ENCODE measurements at places on chromosomes 1 and 21. TPM values are rescaled to one million over a fixed set of nuclear protein-coding genes. Genes with fewer than 3 reads are reported as not detected.

Gene GSTM5
- total RNA-seq: 0.50 TPM

Gene PTPRC
- 499 TPM for total RNA-seq

Gene FAM110D
- not detected for total RNA-seq

Gene DYRK1A
- 58.7 TPM for total RNA-seq

Gene KIF26B
- total RNA-seq: 0.16 TPM

Gene SLC9C2
- not detected for total RNA-seq

Gene KCNT2
- total RNA-seq: not detected

Gene PFKFB2
- 4.3 TPM for total RNA-seq

Gene C1orf210
- not detected for total RNA-seq

Gene SLC22A15
- 0.07 TPM for total RNA-seq

Gene OR2L2
- total RNA-seq: not detected

Gene PDZK1IP1
- not detected for total RNA-seq

DNA sequence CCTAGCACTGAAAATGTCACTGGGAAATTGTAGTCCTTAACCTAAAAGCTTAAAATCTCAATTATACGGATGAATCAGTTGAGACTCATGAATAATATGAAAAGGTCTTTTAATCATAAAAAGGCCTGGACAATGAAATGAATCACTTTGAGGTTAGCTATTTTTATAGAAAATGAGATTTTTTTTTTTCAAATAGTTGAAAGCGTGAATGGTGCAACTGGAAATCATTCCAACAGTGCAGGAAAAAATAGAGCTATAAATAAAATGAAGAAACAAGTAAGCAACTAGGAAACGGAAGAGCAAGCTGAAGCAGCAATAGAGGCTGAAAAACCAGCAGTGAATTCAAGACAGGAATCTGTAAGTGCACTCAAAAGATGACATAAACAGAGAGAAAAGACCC lies 142.9 kb downstream of the BACH1 start:
- no peak for DNase-seq

DNA sequence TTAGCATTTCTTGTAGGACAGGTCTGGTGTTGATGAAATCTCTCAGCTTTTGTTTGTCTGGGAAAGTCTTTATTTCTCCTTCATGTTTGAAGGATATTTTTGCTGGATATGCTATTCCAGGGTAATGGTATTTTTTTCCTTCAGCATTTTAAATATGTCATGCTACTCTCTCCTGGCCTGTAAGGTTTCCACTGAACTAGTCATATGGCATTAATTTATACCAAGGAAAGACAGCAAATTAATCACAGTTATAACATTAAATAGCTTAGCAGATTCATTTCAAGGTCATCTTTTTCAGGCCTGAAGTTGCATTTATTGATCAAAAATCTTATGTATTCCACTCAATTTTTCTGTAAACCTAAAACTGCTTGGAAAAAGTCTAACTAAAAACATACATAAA lies 54.9 kb downstream of the AK5 start:
- no peak for DNase-seq

DNA sequence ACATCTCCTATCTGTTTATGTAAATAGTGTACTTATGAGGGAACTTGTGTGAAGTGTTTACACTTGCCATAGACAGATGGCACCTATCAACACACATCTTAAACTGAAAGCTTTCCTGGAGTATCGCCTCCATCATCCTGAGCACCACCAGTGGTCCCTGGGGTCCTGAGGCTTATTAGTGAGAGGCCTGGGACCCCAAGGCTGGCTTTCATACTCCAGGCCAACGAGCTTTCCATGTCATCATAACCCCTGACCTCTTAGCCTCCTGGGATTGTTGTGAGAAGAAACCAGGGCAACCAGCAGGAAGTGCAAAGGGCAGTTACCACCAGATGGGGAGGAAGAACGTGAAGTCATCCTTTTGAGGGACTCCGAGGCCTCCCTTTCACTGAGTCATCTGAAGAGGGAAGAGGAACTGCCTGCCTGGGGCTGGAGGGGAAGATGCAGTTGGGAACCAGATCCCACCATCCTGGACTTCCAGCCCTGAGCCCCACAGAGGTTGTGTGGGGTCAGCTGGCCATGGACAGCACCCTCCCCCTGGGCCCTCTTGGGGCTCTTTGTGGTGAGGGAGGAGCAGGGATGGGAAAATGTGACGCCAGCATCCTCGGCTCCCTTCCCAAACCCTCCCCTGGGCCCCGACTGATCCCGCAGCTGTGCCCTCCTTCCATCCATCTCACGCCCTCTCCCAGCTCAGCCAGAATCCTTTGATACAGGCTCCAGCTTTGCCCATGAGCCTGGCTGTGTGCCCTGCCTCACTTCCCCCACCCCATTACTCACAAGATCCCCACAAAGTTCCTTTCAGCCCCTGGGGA lies 5.8 kb downstream of the INKA2 start:
- DNase-seq: no peak

GRCh38 chr1:19960591-19960990 lies 18.8 kb downstream of the PLA2G2A start:
- no peak for DNase-seq

DNA sequence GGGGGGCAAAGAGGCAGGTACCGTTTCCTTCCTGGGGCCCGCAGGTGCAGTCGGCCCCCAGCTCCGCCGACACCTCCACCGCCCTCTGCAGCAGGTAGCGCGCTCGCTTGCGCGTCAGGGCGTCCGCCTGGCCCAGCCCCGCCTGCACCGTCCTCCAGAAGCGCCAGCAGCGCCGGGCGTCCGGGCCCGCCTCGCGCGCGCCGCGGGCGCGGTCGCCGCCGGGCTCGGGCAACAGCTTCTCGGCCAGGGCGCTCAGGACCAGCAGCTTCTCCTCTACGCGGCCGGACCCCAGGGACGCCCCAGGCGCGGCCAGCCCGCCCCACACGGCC lies 863 bp downstream of the TARBP1 start:
- peak; percentile 76 for DNase-seq

DNA sequence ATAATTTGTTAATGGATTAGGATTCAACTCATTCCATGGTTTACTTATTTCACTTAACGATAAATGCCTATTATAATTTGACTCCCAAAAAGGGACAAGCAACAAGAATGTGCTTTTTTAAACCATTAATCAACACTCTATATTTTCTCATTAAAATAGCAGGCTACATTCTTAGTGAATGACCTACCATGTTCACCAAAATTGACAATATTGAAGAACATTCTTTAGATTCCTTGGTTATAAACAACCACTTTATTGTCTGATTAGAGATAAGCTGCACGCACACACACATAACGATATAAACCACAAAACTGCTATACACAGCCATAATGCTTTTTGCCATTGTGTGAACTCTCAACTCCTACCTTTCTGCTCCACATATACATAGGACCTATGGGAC lies 75.4 kb upstream of the LRRC7 start:
- DNase-seq: no peak

- DNase-seq: peak; percentile 63
Measured at GRCh38 chr1:198641501-198641900, 2.7 kb downstream of the PTPRC start.

GRCh38 chr1:224759681-224760091 lies 143.6 kb downstream of the CNIH3 start:
- no peak for DNase-seq

- no peak for DNase-seq
Measured at GRCh38 chr1:16352842-16353535, 709 bp upstream of the FBXO42 start.

- no peak for DNase-seq
Measured at GRCh38 chr1:36570006-36570405, 87.3 kb upstream of the CSF3R start.

DNA sequence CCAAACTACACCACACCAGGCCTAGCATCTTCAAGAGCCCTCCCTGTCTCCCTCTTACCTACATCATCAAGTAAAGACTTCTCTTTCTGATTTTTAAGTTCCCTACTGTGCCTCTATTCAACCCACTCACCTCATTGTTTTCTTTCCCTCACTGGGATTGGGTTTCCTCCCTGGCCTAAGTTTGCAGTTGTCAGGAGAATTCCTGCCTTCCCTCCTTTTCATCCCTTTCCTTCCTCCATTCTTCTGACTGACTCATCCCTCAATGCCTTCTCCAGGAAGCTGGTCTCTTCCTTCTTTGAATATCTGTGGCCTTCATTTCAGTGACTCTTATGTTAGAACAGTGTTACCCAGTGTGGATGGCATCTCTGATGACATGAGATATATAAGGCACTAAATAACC lies 139.9 kb upstream of the KIAA0040 start:
- no peak for DNase-seq

- no peak for DNase-seq
Measured at GRCh38 chr21:15053500-15053899, 11.3 kb downstream of the NRIP1 start.

GRCh38 chr1:196538473-196538872 lies 69.8 kb downstream of the KCNT2 start:
- no peak for DNase-seq

GRCh38 chr1:213658457-213658856 lies 329.3 kb upstream of the PROX1 start:
- no peak for DNase-seq

- no peak for DNase-seq
Measured at GRCh38 chr21:26124896-26125295, 45.7 kb downstream of the APP start.

- DNase-seq: no peak
Measured at GRCh38 chr1:38584448-38585355, 274.9 kb downstream of the RRAGC start.

DNA sequence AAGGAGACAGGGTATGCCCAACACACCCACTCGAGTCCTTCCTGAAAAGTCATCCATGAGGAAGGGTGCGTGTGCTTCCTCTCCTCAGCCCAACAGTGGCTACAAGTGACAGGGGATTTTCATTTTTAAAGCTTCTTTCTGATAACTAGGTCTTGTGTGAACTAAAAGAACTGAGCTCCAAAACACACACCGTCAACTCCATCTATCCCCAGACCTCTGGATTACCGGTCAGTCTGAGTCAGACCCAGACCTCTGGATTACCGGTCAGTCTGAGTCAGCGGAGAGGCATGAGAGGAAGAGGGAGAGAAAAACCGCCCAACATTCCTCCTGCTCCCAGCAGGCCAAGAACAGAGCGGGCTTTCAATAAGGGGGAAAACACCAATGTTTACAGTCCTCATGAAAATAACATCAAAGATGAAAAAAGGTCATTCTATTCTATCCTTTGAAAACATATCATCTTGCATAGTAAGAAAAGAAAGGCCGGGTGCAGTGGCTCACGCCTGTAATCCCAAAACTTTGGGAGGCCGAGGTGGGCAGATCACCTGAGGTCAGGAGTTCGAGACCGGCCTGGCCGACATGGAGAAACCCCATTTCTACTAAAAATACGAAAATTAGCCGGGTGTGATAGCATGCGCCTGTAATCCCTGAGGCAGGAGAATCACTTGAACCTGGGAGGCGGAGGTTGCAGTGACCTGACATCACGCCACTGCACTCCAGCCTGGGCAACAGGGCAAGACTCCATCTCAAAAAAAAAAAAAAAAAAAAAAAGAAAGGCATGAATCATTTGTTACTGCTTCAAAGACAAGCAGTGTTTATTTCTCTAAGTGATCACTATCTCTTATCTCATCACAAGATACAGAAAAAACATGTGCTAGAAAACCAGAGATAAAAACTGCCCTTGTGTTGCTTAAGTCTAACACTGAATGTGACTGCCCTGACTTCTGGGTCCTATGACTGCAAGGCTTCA lies 3.4 kb downstream of the PTTG1IP start:
- no peak for DNase-seq

- no peak for DNase-seq
Measured at GRCh38 chr1:3313576-3313950, 140.9 kb upstream of the ARHGEF16 start.

GRCh38 chr1:228077565-228078330 lies 4.8 kb upstream of the ARF1 start:
- DNase-seq: peak; percentile 0

DNA sequence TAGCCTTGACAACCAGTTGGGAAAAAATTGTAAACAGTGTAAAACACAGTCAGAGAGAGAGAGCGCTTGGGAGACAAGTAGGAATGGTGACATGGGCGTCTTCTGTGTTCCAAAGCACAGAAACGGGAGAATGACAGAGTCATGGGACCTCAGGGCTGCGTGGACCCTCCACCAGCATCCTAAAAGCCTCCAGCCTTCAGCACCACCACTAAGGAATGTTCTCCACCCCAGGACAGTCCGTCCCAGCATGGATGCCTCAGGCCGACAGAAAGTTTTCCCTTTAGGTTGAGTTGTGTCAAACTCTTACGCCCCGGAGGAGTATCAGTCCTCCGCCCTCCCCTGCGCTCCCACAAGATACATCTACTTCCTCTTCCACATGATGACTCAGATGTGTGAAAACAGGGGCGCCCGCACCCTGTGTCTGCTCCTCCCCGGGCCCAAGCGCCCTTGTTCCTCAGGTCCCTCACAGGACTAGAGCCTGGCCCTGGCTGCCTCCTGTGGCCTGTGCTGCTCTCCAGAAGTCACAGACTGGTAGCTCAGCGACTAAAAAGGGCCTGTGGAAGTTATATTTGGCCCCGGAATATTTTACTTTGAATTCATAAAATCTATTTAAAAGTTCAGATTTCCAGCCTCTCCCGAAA lies 63.9 kb upstream of the EFHD2 start:
- peak; percentile 83 for DNase-seq

GRCh38 chr1:1989789-1990188 lies 13.8 kb downstream of the CFAP74 start:
- no peak for DNase-seq

GRCh38 chr1:115006191-115006590 lies 23.4 kb upstream of the TSHB start:
- DNase-seq: no peak

GRCh38 chr1:41045740-41046139 lies 24.2 kb upstream of the SLFNL1 start:
- no peak for DNase-seq

DNA sequence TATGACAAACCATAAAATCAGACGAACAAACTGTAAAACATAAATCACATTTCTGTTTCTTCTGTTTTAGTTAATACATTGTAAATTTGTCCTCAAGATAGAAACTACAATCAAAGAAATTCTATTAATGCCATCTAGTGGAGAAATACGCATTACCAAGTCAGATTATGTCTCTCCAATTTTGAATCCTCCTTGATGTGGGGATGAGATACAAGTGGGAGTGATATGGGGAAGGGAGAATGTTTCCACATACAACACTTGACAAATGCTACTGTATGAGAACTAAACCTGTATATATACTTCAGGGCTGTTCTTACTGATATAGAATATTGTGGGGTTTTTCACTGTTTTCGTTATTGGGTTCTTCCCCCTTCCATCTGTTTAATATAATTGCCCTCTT lies 2.6 kb downstream of the HFM1 start:
- DNase-seq: no peak

- no peak for DNase-seq
Measured at GRCh38 chr1:227735539-227736285, 477 bp downstream of the SNAP47 start.

GRCh38 chr1:231743966-231744365 lies 117.4 kb downstream of the DISC1 start:
- DNase-seq: no peak

Measured in activated CD8-positive, alpha-beta T cell treated with anti-CD3 and anti-CD28 coated beads for 36 hours (primary cell).